Activated CD4-positive, alpha-beta T cell treated with anti-CD3 and anti-CD28 coated beads, Interleukin-2, amount 10 ng/mL, durations not matched to agents 7 days and 5 days (primary cell): ENCODE measurements at places on chromosomes 11 and 22. TPM values are rescaled to one million over a fixed set of nuclear protein-coding genes. Genes with fewer than 3 reads are reported as not detected.

GRCh38 chr11:1473786-1474185 is 12.8 kb downstream of the MOB2 start:
- no peaks in the 10 kb centered on the region for H3K4me1 ChIP-seq
- no peak overlapping the region for H3K4me3 ChIP-seq
- no peaks in the 10 kb centered on the region for H3K27me3 ChIP-seq
- no peak for DNase-seq
- peaks cover 11% of the 10 kb centered on the region for H3K36me3 ChIP-seq

UEVLD gene
- 12.2 TPM for total RNA-seq

GRCh38 chr11:74460481-74461154 is 6.7 kb downstream of the KCNE3 start:
- H3K27ac ChIP-seq = no peak overlapping the region
- peaks cover 18% of the 10 kb centered on the region for H3K27me3 ChIP-seq
- H3K4me3 ChIP-seq = no peak overlapping the region
- H3K36me3 ChIP-seq = no peaks in the 10 kb centered on the region

- H3K4me1 ChIP-seq = peaks cover 4% of the 10 kb centered on the region
- H3K27ac ChIP-seq = no peak overlapping the region
- no peak overlapping the region for H3K4me3 ChIP-seq
- no peaks in the 10 kb centered on the region for H3K36me3 ChIP-seq
- peaks cover 53% of the 10 kb centered on the region for H3K27me3 ChIP-seq
These were observed 61.7 kb downstream of the NAV2 start for GRCh38 chr11:19774329-19774728.

- H3K27me3 ChIP-seq = no peaks in the 10 kb centered on the region
- H3K36me3 ChIP-seq = peaks cover 3% of the 10 kb centered on the region
- H3K4me3 ChIP-seq = no peak overlapping the region
- H3K27ac ChIP-seq = no peak overlapping the region
- no peaks in the 10 kb centered on the region for H3K4me1 ChIP-seq
These were observed 13.2 kb downstream of the PICK1 start for GRCh38 chr22:38070250-38070921.

PDE2A gene
- total RNA-seq = 0.48 TPM

POU2F3 gene
- not detected for total RNA-seq

DNA sequence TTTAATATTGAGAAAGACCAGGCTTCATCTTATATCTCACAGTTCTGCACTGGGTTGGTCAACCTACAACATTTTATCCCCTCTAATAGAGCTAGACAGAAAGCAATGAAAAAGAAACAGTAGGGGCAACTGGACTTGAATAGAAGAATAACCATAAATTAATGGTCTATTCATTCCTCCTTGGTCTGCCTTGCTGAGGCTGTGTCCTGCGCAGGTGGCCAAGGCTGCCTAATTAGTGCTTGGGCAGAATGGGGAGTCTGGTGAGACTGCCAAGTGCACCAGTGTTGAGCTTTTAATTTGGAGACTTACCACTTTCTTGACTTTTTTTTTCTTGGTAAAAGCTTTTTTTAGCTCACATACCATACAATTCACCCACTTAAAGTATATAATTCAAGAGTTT is 35.0 kb upstream of the SPON1 start:
- no peak overlapping the region for H3K4me3 ChIP-seq
- H3K4me1 ChIP-seq = peaks cover 59% of the 10 kb centered on the region
- H3K36me3 ChIP-seq = peaks cover 39% of the 10 kb centered on the region
- no peak overlapping the region for H3K27ac ChIP-seq

- H3K4me1 ChIP-seq = peaks cover 33% of the 10 kb centered on the region
- H3K27me3 ChIP-seq = no peaks in the 10 kb centered on the region
- H3K36me3 ChIP-seq = peaks cover 33% of the 10 kb centered on the region
- peak overlapping the region; percentile 73 for H3K4me3 ChIP-seq
- DNase-seq = no peak
These were observed 99.5 kb downstream of the CASP12 start for GRCh38 chr11:104798789-104799188.
